ENCODE measurements at places on chromosomes 2 and 18.

- no peak for DNase-seq
Measured at GRCh38 chr2:235917506-235917905, 250.7 kb downstream of the GBX2 start.

GRCh38 chr2:138779781-138780445 lies at the start of gene NXPH2:
Gene NXPH2 (minus strand): TSS chr2:138780390. CDS start chr2:138780241, 149 bp downstream.
- peak; percentile 73 for DNase-seq

DNA sequence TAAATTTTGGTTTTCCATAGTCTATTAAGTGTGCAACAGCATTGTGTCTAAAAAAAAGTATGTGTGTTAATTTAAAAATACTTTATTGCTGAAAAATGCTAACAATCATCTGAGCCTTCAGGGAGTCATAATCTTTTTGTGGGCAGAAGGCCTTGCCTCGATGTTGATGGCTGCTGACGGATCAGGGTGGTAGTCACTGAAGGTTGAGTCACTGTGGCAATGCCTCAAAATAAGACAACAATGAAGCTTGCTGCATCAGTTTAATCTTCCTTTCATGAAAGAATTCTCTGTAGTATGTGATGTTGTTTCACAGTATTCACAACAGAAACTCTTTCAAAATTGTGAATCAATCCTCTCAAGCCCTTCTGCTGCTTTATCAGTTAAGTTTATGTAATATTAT lies 31.3 kb downstream of the HDHD2 start:
- DNase-seq: no peak

GRCh38 chr2:144132357-144132756 lies 387.6 kb downstream of the ZEB2 start:
- DNase-seq: no peak

- no peak for DNase-seq
Measured at GRCh38 chr2:103991591-103991990, 862.3 kb upstream of the POU3F3 start.

DNA sequence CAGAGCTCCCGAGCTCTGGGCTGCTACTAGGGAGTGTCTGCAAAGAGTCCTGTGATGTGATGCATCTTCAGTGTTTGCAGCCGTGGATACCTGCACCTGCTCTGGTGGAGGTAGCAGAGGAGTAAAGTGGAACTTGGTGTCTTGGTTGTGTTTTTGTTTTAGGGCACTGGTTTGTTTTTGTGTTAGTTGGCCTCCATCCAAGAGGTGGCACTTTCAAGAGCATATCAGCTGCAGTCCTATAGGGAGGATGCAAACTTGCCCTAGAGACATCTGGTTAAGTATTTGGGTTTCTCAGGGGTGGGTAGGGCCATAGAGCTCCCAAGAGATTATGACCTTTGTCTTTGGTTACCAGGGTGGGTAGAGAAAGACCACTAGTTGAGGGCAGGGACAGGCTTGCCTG lies 1249.0 kb upstream of the FAM98A start:
- no peak for DNase-seq

- DNase-seq: no peak
Measured at GRCh38 chr2:102100371-102101096, 42.0 kb upstream of the IL1R1 start.

DNA sequence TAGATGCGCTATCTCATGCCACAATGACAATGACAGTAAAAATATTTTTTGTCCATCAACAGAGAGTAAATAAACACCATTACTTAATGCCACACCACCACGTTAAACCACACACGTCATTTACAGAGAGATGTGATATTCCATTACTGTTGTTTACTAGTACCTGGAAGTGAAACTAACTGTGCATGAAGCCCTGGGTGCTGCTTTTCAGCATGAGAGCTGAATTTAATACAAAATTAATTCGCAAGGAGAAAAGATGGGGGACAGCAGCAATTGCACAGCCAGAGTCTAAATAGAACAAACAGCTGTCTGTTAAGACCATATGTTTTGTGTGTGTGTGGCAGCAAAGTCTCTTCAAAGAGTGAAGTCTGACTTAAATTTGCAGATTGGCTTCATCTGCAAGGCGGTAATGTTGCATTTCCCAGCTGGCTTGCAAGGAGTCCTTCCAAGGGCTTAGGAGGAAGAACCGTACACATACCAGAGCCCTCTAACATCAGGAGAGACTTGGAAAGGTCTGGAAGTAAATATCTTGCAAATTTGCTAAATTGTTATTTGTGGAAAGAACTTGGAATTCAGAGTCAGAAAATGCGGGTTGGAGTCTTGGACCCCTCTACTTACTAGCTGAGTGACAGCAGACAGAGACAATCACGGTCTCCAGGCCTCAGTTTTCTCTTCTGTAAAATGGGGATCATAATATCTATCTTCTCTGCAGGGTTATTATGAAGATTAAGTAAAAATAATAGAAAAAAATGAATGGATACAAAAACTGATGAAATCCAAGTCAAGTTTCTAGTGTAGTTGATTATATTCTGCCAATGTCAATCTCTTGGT lies 127.6 kb downstream of the ALPK2 start:
- DNase-seq: no peak

DNA sequence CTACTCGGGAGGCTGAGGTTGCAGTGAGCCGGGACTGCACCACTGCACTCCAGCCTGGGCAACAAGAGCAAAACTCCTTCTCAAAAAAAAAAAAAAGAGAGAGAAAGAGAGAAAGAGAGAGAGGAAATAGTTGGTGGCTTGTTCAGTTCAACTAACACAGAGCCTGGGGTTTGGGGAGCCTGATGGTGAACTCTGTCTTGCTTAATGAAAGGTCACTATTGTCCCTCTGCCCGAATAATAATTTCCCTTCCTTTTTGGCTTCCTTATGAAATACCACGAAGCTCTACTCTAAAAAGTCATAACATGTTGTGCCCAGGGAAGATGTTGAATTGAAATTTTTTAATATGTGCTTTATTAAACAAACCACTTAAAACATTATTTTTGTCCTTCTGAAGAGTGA lies 17.3 kb downstream of the BCL2 start:
- no peak for DNase-seq

DNA sequence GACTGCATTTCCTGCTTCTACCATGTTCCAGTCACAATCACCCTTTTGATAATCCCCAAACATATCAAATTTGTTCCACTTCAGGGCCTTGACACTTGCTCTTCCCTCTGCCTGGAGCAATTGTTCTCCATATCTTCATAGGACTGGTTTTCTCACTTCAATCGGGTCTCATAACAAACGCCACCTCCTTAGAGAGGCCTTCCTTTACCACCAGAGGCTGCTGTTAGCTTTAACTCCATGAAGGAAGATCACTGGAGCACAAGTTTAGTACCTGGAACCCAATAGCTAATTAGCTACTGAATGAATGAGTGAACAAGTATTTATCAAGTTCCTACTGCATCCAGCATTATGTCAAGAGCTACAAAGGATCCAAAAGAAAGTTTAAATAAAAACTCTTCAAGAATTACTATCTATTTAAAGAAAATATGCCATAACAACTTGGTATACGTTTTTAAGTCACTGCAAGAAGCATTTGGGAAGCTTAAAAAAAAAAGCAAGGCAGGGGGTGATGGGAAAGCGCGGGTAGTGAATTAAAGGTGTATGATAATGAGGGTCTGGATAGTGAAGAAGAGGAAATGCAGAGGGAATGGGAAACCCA lies 58.8 kb downstream of the BAZ2B start:
- DNase-seq: no peak

GRCh38 chr18:23342506-23342905 lies 110.6 kb upstream of the RIOK3 start:
- no peak for DNase-seq

DNA sequence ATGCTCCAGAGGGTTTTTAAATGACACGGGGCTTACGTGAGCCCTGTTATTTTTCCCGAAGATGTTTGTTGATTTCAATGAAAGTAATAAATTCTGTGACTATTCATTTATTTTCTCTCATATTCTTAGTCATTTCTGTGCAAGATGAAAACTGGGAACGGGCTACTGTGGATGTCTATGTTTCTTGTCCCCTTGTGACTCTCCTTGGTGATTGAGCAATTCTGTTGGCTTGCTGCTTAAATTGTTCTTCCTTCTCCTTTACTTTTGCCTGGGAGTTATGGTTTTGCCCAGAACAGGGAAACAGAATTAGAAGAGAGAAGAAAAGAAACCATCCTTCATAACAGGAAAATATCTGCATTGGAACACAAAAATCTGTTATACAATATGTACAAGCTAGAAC lies 508.2 kb upstream of the DSEL start:
- no peak for DNase-seq

GRCh38 chr2:55103046-55103445 lies 52.8 kb upstream of the RTN4 start:
- DNase-seq: no peak

DNA sequence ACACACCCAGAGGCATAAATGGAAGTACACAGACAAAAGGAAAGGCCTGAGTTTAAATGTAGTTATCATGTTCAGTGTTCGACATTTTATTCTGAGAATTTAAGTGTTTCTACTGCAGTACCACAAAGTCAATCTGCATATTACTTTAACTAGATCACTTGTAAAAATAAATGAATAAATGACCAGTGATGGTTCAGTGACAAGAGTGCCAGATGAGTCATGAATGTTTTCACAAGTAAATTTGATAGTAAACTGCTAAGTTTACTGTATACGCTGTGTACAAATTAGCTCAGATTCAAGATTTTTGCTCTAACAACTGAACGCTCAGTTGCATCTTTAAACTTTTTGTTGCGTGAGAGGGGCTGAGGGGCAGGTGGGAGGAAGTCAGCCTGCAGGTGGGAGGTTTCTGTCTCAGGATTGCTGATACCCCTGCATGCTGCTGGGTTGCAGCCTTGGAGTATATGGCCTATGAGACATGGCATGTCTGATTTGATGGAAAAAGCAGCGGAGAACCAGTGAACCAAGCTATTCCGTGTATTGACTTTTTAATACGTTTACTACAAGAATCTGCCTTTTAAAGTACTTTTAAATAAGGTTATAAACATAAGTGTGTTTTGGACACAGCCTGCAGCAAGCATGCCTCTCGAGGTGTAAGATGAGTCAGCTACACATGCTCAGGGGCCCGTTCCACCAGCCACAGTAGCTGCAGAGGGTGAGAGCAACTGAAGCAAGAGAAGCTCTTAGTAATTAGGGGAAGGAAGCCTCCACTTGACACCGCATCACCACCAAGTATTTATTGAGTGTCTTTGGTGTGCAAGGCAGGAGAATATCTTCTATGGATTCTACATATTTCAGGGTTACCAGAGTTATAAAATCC lies 245.1 kb downstream of the NEDD4L start:
- DNase-seq: peak; percentile 21

DNA sequence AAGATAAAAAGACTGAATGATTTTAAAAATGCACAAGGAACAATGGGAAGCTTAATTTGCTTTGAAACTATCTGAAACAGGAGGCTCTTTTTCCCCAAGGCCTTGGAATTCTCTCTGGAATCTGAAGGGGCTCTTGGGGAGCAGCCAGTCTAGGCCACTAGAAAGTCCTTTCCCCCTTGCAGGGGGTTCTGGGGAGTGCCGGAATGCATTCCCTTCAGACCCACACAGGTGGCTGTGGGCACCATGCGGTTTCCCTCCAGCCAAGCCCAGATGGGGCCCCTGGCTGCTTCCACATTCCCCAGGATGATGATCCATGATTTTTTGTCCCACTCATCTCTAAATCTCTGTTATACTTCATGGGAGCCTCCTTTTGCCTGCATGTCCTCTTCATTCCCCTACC lies 10.7 kb downstream of the GPR45 start:
- no peak for DNase-seq

- no peak for DNase-seq
Measured at GRCh38 chr18:78330766-78331165, 648.9 kb upstream of the SALL3 start.

GRCh38 chr18:57519668-57520424 lies 66.7 kb downstream of the FECH start:
- DNase-seq: no peak

DNA sequence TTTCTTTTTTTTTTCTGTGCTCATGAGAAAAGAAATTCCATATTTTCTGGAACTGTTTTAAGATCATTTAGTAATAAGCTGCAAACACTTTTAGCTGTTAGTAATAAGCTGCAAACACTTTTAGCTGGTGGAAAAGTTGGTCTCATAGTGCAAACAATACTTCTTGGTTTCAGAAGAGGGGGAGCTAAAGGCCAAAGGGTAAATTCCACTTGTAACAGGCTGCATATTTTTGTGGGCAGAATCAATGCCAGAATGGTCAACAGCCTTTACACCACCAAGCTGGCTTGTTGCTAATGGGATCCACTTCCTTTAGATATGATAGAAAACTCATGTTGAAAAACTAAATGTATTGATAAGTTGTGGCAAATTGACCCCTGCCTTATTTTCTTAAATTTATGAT lies 356.8 kb downstream of the NR4A2 start:
- no peak for DNase-seq

DNA sequence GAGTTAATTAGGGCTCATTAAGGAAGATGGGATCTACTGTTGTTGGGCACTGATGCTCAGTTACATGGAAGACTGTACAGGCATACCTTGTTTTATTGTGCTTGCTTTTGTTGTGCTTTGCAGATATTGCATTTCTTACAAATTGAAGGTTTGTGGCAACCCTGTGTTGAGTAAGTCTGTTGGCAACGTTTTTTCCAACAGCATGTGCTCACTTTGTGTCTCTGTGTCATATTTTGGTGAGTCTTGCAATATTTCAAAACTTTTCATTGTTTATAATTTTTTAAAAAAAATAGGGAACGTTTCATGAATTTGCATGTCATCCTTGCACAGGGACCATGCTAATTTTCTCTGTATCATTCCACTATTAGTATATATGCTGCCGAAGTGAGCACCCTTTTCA lies 15.6 kb downstream of the PHLPP1 start:
- DNase-seq: no peak

- DNase-seq: no peak
Measured at GRCh38 chr2:26566081-26566375, 75.1 kb downstream of the CIB4 start.

- DNase-seq: no peak
Measured at GRCh38 chr18:7169601-7170000, 52.0 kb upstream of the LAMA1 start.

DNA sequence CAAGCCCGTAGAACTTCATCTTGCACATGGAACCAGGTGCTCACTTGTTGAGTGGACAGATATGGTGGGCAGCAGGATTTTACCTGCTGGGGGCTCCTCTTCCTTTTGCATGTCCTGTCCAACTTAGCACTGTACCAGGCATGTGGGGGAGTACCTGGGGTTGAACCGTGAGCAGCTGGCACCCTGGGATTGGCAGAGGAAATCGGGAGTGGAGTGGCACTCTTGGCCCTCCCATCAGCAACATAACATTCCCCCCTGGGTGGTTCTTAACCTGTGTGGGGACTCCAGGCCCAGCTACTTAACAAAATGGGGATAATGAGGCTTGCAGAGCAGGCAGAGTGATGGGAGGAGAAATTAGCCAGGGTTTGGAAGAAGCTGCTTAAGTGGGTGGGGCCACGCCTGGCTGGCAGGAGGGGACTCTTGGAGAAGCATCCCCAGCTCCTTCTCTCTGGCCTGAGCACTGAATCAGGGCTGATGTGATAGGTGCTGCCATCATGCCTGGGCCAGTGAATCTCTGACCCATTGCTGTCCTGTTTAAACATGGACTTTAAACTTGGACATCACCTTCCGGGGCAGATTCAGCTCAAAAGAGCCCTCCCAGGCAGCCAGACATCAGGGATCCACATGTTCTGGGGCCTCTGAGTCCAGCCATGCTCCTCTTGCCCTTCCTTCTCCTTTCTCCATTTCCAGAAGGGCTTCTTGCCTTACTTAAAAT lies 15.5 kb downstream of the FOSL2 start:
- DNase-seq: no peak

- no peak for DNase-seq
Measured at GRCh38 chr2:150052457-150052856, 435.0 kb downstream of the RND3 start.

Data from nephron progenitor cell (in vitro differentiated cells).